ENCODE measurements at places on chromosomes 2 and 18.

DNA sequence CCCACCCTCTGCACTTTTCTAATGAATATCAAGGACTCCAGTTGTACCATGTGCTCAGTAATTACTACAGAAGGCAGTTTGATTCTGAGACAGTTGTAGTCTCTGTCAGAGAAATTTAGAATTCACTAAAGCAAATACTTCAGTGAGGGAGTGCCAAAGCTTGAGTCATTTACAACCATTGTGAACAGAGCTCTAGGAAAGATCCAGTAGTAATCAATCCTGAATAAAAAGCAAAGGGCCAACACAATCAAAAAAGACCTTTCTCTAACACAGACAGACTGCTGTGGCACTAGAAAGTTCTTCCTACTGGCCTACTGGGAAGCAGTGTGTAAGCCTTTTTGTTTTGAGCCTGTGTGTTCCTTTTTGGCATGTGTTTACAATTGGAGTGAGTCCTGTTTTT, 135.6 kb upstream of the UNC80 start:
- DNase-seq: no peak

GRCh38 chr18:70522183-70522680, 233.4 kb downstream of the SOCS6 start:
- DNase-seq: no peak

- DNase-seq: no peak
Measured at GRCh38 chr2:174195253-174195652, 53.1 kb downstream of the OLA1 start.

- DNase-seq: no peak
Measured at GRCh38 chr2:104854498-104855220, 744 bp downstream of the POU3F3 start.

- no peak for DNase-seq
Measured at GRCh38 chr2:181426672-181427071, 30.5 kb upstream of the ITGA4 start.

- DNase-seq: no peak
Measured at GRCh38 chr18:76524900-76525698, 30.1 kb upstream of the ZNF516 start.

DNA sequence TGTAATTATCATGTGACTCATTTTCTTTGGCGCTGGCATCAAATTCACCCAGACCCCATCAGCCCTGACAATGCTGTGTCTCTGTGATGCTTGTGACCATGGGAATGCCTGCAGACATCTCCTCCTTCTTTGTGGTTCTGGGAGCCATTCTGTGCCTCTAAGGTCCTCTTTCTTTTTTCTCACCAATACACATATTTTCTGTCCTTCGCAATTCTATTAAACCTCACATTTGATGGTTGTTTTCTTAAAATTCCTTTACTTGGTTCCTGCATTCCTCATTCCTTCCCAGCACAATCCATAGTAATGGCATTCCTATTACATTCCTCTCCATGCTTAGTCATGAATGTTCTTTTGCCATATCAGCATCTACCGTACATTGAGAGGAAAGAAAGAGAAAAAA, 375.3 kb downstream of the PIK3C3 start:
- DNase-seq: no peak

DNA sequence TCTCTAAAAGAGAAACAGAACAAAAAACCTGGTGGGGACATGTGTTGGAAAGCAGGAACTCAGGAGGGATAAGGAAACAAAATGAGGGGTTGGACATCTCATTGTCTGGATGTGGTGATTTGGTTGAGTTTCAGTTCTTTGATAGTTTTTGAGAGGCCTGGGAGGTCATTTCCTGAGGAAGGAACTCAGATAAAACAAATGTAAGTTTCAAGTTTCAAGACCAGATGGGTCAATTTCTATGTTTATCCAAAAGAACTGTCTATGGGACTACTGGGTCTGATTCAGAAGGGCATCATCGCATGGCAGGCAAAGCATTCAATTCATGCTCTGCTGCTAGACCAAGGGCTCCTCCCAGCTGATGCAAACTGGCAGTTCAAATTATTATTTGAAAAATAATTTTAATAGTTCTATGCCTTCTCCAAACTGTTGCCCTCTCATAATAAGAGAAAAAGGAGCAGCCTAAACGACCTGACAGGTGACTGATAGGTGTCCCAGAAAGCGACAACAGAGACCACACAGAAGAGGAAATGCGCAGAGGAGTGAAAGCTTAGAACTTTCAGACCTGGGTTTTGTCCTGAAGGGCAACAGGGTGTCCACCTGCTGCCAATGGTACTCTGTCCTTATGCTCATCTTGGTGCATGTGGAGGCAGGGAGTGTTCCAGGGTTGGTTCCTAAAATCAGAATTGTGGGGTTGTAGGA, 39.3 kb upstream of the SH3RF3 start:
- no peak for DNase-seq

- DNase-seq: no peak
Measured at GRCh38 chr2:182824767-182825158, 41.7 kb downstream of the FRZB start.

DNA sequence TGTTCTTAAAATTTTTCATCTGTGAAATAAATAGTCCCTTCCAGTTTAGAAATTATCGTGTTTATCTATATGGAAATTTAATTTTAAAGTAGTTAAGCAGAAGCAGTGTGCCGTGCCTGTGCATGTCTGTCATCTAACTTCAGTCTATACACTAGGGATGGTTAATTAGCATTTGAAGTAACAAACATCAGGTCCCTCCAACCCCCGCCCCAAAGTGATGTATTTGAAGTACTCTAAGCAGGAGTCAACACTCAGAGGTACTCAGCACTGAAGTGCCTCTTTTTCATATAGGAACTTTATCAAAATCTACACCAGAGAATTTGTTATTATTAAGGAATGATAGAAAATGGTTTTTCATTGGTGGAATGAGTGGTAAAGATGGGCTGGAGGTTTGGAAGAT, 33.0 kb downstream of the LANCL1 start:
- DNase-seq: no peak

DNA sequence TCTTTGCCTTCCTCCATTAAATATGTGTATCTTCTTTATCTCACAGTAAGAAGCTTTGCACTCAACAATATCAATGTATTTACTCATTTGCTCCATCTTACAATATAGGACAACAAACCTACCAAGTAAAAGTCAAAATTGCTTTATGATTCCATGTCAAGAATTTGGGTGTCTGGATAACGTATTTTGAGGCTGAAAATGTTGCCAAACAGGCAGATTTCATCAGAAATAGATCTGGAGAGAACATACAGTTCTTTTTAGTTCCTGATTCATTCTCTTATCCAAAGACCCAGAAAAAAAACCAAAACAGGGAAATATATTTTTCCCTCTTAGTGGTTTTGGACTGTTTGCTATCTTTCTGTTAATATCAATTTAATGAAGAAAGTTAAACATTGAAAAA, 621.1 kb downstream of the STK39 start:
- DNase-seq: no peak

DNA sequence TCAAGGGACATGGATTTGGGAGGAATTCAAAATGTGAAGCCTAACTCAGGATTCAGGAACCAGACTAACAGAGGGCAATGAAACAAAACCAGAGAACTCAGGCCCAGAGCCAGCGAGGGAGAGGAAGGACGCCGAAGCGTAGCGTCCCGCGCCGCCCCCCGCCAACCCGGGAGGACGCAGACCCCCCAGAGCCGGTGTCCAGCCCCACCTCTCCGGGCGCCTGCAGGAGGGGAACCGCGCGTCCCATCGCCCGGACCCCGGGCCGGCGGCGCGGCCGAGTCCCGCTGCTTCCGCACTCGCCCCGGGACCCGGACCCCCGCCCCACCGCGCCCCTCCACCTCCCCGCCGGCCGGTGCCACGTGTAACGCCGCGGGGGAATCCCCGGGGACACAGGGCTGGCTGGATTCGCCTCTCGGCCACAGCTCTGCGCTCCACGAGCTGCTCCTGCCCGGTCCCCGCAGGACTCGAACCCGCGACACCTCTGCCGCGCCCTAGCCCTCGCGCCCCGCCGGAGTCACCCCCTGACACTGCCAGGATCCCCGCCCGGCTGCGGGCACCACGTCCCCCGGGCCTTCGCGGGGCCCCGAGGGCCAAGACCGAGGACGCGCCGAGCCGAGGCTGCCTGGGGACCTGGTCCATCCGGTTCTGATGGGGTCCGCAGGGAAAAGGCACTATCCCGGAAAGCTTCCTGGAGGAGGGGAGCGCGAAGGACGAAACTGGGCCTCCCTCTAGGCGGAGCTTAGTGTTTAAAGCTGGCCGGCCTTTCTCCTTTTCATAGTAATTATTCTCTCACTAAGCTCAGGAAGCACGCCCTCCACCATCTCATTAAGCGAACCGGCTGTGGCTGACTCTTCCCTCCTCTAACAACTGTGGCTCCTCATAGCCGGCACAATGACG, 40.4 kb upstream of the FAM124B start:
- DNase-seq: no peak

DNA sequence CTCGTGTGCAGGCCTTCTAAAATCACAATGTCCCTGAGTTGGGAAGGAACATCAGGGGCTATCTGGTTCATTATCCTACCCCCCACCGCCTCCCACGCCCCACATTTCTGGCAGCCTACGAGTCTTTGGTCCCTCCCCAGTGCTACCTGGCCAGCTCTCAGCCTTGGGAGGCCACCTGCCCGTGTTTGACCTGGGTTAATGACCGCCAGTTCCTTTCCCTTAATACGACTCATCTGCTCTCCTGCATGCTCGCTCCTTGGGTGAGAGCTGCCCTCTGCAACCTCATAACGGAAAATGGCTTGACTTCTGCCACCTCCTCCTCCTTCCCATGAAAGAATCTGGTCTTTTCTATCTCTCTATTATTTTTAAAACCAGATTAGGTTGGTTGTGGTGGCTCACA, 112.5 kb downstream of the NEDD4L start:
- no peak for DNase-seq

- DNase-seq: no peak
Measured at GRCh38 chr18:22678486-22678885, 254.6 kb upstream of the RBBP8 start.

- no peak for DNase-seq
Measured at GRCh38 chr18:23982155-23983079, 32.1 kb upstream of the TTC39C start.

DNA sequence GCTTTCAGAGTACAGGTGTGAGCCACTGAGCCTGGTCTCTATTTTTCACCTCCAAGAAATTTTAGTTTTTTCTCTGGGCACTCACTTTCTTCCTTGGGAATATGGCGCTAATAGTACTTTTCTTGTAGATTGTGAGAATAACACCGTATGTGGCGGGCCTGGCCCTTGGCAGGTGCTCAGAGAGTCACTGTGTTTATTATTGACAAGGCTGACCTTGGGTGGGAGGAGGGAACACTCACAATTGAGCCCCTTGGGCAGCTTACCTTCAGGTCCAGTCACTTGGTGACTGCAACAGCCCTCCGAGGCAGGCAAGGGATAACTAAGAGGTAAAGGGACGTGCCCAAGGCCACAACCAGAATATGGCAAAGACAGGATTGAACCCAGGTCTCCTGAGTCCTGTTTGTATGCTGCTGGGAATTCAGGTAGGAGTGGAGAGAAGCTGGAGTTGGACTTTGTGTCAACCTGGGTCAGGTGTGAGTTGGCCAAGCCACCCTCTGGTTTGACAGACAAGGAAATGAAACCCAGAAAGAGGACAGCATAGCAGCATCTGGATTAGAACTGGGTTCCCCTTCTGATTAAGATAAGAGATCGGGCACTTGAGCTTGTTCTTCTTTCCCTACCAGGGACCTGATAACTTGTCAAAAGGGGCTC, 2.8 kb upstream of the STK25 start:
- no peak for DNase-seq

DNA sequence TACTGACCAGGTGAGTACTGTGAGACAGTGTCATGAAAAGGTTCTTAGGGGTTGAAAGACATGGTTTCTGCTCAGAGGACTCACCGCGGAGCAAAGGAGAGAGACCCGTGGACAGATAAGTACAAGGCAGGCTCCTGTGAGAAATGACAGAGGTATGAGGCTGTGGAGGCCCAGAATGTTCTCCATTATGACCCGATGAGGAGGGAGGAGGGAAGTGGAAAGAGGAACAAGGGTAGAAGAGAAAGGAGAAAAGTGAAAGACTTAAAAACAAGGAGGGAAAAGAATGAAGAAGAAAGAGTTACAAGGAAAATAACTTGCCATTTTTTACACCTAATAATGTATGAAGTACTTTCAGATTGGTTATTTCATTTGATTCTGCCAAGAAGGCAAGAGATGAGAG, 29.8 kb downstream of the MAPRE3 start:
- no peak for DNase-seq

GRCh38 chr2:86064006-86064405, 41.7 kb downstream of the POLR1A start:
- no peak for DNase-seq

- no peak for DNase-seq
Measured at GRCh38 chr2:53694096-53694771, 73.4 kb upstream of the CHAC2 start.

DNA sequence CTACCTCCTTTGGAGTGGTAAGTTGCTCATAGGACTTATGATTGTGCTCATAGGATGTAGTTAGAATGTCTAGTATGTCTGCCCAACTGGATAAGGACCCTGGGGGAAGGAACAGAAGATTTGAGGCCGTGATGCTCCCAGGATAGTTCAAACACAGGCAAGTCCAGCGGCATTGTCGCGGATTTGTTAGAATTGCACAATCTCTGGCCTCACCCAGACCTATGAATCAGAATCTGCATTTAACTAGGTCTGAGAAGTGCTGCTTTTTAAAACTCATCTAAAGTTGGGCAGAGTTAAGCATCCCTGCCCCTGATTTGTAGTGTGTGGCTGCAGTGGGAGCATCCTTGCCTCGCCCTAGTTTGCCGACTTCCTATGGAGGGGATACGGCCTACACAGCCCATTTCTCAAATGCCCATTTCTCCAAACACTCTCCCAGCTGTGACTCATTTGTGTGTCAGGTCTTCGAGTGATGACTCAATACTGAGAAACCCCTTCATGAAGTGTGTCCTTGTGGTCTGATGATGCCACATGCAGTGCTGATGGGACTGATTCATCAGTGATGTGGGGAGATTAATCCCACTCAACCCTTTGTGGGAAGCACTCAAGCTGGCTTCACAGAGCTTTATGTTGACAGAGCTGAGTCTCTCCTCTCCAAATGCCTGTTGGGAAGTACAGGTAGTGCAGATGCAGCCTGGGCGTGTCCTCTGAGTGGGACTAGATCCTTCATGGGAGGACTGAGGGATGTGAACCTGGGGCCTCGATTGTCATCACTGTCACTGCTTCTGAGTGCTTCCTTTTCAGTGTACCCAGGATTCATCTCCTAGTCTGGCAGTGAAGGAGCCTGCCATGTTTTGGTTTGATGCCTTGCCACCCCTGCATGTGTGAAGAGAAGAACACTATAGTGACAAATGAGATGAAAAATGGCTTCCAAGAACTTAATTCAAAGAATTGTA, 18.7 kb downstream of the SMIM21 start:
- no peak for DNase-seq

DNA sequence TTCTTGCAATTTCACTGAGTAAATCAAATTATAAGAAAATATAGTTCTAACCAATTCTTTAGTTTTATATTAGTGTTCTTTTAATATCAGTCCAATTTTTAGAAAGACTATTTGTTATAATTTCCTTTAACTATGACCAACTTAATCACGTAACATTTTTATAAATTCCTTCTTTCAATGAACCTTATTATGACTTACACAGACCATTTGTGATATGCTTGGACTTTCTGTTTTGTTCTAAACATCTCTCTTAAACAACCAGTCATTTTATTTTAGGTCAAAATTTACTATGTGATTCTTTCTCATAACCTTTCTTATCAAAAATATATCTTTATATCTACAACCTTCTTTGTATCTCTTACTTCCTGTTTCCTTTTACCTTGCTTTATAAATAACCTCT, 39.5 kb upstream of the DYNAP start:
- no peak for DNase-seq

- no peak for DNase-seq
Measured at GRCh38 chr2:14927021-14927564, 294.6 kb downstream of the LRATD1 start.

GRCh38 chr18:42064109-42064508, 109.1 kb downstream of the PIK3C3 start:
- DNase-seq: no peak

GRCh38 chr2:23912054-23912453, 14.9 kb downstream of the ATAD2B start:
- DNase-seq: no peak
